Mucosa of gallbladder (tissue), 1 donor: ENCODE measurements at places on chromosomes 5 and 9. TPM values are rescaled to one million over a fixed set of nuclear protein-coding genes. Genes with fewer than 3 reads are reported as not detected.

DNA sequence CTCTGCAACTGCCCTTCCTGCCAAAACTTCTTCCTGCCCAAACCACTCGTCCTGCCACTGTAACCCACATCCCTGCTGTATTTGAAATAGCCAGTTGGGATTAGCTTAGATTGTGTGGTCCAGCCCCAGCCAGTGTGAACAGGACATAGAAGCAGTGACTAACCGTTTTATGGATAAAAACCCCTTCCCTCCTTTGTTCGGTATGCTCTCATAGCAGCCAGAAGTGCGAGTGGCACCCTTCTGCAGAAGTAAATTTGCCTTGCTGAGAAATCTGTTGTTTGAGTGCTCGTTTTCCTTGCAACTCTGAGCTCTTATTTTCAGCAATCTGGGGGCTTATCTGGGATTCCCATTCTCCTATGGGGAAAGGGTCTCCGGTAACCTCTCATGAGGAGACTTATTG, 470.0 kb downstream of the PRDM9 start:
- no peak for DNase-seq

DNA sequence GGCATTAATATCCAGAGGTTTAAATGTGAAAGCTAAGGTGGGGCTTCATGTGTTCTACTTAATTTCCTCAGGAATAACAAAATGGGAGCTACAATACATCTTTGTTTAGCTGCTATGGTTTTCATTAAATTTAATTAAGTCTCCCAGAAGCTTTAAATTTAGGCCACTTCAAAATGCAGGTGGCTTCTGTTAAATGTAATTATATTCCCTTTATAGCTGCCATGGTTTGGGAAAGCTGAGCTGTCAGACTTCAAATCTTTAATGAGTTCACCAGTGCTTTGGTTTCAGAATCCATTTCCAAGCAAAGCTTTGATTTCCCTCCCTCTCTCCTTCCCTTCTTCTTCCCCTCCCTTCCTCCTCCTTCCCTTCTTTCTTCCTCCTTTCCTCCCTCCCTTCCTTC, 58.4 kb upstream of the FAM170A start:
- DNase-seq: no peak

DNA sequence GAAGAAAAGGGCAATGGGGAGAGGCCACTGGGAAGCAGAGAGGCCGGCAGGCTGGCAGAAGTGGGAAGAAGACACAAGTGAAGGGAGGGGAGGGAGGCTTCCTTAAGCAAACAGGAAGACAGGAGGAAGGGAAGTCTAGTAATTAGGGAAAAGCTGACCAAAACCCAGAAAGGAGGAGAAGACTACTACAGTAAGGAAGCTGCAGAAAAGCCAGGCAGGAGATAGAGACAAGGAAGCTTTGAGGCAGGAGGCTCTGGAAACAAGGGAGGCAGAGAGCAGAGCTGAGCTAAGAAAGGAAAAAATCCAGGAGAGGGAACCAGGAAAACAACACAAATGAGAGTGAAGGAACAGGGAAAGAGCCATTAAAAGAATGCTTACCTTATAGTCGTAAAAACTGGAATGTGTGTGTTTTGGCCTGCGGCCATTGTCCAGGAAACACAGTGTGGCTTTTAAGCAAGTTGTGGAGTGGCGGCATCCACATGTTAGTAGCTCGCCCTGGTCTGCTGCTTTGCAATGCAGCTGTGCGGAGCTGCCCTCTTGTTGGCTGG, 317.1 kb upstream of the CLINT1 start:
- DNase-seq: no peak

GRCh38 chr9:98234245-98234825, 21.1 kb downstream of the TBC1D2 start:
- no peak for DNase-seq

The BNC2 gene
- total RNA-seq: 52.0 TPM

DNA sequence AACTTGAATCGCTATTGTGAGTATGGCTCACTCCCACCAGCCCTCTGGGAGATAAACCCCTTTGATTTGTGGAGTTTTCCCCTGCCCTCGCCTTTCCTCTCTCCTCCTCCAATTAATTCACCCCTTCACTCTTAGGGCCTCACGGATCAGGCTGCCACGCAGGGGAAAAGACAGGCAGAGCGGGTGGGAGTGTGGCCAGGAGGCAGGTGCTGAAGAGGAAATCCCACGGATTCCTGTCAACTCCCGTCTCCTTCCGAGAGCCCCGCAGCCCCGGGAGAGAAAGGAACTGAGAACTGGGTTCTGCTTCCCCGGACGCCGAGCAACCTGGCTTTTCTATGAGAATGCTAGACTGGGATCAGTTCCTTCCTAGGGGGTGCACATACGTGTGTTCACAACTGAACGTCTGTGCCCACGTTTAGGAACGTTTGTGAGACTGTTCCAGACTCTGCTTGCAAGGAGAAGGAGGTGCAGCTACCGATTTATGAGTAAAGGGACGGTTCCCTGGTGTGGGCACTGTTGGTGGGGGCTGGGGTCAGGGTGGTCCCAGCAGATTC, 314.5 kb upstream of the TLE4 start:
- DNase-seq: no peak
